Astrocyte (in vitro differentiated cells and primary cell): ENCODE measurements at places on chromosomes 3 and 15. TPM values are rescaled to one million over a fixed set of nuclear protein-coding genes. Genes with fewer than 3 reads are reported as not detected.
A peak's percentile ranks its signal among the peaks of the same experiment; 100 is the strongest.

DNA sequence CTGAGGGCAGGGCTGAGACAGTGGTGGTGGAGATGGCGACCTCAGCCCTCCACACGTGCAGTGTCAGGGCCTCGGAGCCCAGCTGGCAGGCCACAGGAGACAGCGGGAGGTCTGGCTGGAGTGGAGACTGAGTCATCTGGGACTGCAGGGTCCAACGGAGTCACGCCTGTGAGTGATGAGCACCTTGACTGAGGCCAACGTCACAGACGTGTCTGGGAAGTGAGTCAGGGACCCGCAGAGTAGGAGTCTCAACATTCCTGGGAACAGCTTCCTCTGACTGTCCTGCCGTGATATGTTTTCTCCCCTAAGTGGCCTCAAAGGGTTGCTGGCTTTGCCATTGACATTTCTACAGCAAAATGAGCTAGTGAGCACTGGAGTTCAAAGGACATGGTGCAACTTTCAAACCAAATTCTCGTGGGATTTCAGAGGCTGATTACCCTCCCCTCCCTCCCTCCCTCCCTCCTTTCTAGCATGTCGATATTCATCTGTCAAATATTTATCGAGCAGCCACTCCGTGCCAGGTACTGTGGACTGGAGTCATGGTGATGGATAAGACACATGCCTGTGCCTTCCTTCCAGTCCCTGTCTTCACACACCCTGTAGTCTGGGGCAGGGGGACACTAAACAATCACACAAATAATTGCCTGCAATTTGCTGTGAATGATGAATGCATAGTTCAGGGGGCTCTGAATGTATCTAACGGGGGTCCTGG lies 53.3 kb upstream of the AMOTL2 start:
- H3K36me3 ChIP-seq: no peaks in the 10 kb centered on the region
- H3K4me1 ChIP-seq: peaks cover 36% of the 10 kb centered on the region
- peak; percentile 100 for DNase-seq
- peak overlapping the region; percentile 98 for H3K27ac ChIP-seq
- H3K4me3 ChIP-seq: no peak overlapping the region
- no peaks in the 10 kb centered on the region for H3K27me3 ChIP-seq

DNA sequence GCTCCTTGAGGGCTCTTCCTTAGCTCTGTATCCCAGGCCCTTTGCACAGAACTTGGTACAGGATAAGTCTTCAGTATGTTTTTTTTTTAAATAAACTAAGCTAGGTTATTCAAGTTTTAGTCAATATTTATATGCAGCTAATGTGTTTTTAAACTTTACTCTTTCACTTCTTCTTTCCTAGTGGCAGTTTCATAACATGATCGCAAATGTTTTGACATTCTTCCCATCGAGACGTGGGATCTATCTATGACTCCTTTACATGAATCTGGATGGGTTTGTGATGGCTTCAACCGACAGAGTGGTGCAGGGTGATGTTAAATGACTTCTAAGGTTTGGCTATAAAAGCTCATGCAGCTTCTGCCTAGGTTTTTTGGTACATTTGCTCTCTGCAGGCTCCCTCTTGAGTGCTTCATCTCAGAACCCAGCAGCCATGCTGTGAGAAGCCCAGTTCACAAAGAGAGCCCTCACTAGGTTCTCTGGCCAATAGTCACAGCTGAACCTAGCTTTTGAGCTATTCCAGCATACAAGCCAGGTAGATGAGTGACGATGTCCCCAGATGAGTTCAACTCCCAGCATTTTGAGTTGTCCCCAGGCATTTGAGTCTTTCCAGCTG lies 13.5 kb upstream of the MECOM start:
- no peak overlapping the region for H3K4me3 ChIP-seq
- no peak for DNase-seq
- H3K36me3 ChIP-seq: no peaks in the 10 kb centered on the region

- H3K36me3 ChIP-seq: no peaks in the 10 kb centered on the region
- no peak overlapping the region for H3K4me3 ChIP-seq
- no peak for DNase-seq
- no peaks in the 10 kb centered on the region for H3K4me1 ChIP-seq
Measured at GRCh38 chr3:109718850-109719249, 381.5 kb upstream of the DPPA4 start.

- peaks cover 5% of the 10 kb centered on the region for H3K36me3 ChIP-seq
- no peak overlapping the region for H3K4me3 ChIP-seq
- no peaks in the 10 kb centered on the region for H3K27me3 ChIP-seq
- H3K4me1 ChIP-seq: peaks cover 13% of the 10 kb centered on the region
- DNase-seq: peak; percentile 61
Measured at GRCh38 chr3:16468002-16468335, 45.5 kb downstream of the RFTN1 start.

DNA sequence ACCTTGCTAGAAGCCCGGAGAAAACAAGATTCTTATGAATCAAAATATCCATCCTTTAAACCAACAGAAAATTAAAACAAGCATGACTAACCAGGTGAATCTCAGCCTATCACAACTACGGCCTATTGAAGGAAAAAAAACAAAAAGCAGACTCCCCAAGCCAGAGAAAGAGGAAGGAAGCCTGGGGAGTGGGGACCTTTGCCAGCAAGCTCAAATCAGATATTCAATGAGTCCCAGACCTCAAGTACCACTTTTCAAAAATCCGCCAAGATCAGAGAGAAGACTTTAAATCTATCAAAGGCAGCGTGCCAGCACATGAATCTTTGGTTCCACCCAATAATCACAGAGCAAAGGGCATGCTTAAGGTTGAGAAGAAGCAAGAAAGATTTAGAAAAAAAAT lies 253.8 kb downstream of the NTRK3 start:
- H3K4me3 ChIP-seq: no peak overlapping the region
- no peaks in the 10 kb centered on the region for H3K4me1 ChIP-seq
- no peak overlapping the region for H3K27ac ChIP-seq
- H3K36me3 ChIP-seq: no peaks in the 10 kb centered on the region
- DNase-seq: no peak

The GP5 gene
- 0.10 TPM in 1 of 2 replicates, not detected in the other for total RNA-seq

The CTDSPL gene
- 32.9 and 37.9 TPM in 2 replicates for total RNA-seq

The RCCD1 gene
- 6.5 and 6.8 TPM in 2 replicates for total RNA-seq

The ISL2 gene
- 1.3 and 2.1 TPM in 2 replicates for total RNA-seq
